ENCODE measurements at places on chromosomes 11 and 22.

DNA sequence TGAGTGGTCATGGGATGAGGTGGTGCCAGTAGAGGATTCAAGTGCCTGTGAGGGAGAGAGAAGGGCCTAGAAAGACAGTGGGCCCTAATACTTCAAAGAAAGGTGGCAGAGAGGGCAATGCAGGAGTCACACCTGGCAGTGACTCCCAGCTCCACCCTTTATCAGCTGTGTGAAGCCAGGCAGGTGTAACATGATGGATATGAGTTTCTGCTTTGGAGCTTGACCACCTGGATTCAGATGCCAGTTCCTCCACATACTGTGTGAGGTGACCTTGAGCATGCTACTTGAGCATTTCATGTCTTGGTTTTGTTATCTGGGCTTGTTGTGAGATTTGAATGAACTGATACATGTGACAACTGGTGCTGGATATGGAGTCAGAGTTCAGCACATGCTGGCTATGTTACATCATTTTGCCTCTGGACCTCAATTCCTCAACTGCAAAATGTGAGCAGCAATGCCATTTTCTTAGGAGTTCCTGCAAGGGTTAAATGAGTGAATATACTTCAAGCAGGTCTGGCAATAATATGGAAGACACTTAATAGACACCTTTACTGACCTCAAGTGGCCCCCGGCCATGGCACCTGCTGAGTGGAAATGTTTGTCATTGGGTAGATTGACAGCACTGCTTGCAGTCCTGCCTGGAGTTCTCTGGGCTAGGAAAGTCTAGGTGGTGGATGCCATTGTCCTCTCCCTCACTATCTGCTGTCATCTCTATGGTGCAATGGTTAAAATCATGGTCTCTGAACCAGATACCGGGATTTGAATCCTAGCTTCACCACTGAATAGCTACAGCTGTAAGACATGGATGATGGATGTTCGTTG is 83.3 kb downstream of the MICAL2 start:
- no peak for DNase-seq

GRCh38 chr22:29370537-29370936 is 17.8 kb downstream of the AP1B1 start:
- DNase-seq: peak; percentile 81

DNA sequence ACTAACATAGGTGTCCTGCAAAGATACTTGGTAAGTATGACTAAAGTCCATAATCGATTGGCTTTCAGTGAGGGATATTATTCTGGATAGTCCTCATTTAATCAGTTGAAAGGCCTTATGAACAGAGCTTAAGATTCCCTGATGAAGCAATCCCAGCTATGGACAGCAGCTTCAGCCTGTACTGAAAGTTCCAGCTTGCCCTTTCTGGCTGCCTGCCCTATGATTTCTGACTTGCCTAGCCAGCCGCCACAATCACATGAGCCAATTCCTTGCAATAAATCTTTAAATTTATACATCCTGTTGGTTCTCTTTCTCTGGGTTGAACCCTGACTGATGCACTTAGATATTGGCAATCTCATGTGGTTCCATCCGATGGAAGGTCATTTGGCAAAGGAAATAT is 759.0 kb upstream of the API5 start:
- DNase-seq: no peak

- no peak for DNase-seq
These were observed 280.3 kb downstream of the RAB38 start for GRCh38 chr11:87894961-87895360.

DNA sequence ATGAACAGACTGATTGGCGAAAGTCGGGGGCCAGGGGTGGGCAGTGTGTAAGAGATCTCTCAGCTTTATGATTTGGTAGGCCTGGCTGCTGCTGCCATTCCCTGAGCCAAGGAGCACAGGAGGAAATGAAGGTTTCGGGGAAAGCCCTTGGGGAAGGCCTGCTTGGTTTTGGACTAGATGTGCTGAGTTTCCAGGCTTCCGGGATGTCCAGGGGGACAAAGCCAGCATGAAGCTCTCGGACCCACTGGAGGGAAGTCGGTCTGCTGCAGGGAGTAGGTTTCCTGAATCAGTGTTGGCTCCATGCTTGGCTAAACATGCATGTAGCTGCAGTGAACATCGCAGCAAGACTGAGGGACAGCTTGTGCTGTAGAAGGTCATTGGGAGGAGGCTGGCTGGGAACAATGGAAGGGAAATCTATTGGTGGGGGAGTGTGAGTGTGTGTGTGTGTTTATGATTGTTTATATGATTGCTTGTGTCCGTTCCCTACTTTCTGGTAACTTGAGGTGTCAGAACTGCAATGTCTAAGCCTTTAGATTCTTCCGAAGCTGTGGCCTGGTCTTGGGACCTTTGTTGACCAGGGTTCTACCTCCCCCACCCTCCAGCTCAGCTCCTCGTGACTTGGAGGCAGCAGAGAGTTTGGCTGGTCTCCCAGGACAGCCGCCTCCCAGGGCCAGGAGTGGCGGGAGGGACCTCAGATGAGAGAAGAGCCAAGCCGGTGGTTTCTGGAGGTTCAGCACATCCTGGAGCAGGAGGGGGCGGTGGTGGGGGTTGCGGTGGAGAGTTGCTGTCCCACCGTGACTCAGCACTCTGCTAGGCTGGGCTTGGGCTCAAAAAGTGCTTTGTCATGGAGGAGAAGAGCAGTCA is 4.0 kb upstream of the FTH1 start:
- peak; percentile 100 for DNase-seq

GRCh38 chr22:38811241-38811640 is 17.3 kb upstream of the DNAL4 start:
- DNase-seq: no peak

DNA sequence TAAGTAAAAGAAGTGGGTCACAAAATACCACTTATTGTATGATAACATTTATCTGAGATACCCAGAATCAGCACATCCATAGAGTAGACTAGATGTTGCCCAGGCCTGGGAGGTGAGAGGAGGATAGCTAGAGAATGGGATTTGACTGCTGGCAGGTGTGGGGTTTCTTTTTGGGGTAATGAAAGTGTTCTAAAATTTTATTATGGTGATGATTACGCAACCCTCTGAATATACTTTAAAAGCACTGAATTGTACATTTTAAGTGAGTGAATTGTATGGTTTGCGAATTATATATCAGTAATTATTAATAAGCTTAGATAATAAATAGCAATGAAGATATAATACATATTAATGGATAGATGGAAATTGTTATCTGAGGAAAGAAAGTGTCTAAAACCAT is 35.7 kb upstream of the ACAT1 start:
- DNase-seq: no peak
